ENCODE measurements at places on chromosomes 3 and 15.

DNA sequence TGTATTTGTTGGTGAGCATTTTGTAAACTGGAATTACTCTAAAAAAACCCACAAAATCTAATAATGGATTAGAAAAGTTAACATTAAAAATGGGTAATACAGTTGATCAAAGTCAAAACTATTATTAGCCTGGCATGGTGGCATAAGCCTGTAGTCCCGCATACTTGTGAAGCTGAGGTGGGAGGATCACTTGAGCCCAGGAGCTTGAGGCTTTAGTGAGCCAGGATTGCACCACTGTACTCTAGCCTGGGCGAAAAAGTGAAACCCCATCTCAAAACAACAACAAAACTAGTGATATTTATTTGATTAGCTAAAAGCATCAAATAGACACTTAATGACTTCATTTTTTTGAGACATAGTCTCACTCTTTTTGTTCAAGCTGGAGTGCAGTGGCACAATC is 3.6 kb downstream of the SNX1 start:
- no peak for DNase-seq

DNA sequence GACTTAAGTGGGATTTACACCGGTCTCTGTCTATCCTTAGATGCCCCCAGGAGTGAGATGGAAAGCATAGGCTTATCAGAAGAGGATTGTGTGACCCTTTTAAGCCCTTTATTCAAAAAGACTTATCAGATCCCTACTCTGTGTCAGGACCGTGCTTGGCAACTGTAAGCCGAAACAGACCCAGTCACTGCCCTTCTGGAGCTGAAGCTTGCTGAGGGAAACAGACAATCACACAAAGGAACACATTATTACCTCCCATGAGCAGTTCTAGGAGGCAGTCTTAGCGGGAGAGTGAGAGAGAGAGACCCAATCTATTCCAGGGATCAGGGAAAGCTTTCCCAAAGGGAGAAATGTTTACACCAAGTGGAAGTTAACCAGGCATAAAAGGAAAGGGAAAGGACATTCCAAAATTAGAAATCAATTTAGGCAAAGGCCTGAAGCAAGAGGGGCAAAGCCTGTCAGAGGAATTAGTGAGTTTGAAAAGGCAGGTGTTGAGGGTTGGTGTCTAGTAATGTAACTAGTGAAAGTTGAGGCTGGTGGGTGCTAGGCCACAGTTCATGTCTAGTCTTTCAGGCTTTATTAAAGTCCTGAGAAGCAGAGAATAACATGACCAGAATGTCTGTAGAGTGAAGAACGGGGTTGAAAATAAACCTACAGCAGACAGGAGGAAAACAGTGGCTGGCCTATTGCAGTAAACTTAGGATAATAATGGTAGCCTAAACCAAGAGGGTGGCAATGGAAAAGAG is 86.7 kb downstream of the THBS1 start:
- DNase-seq = no peak

DNA sequence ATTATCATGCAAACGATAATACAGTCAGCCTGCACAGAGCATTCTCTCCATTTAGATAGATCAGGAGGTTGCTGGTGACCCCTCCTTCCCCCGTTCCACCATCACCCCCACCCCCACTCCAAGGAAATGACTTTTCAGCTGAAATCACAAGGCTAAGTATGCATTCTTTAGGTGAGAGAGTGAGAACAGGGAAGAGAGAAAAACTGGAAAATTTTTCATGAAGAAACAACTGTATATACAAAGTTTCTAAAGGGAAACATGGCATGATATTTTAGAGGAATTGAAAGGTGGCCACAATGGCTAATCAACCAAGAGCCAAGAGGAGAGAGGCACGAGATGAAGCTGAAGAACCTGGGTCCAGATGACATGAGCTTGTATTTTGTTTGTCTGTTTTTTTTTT is 22.2 kb downstream of the BCL2A1 start:
- DNase-seq = no peak

DNA sequence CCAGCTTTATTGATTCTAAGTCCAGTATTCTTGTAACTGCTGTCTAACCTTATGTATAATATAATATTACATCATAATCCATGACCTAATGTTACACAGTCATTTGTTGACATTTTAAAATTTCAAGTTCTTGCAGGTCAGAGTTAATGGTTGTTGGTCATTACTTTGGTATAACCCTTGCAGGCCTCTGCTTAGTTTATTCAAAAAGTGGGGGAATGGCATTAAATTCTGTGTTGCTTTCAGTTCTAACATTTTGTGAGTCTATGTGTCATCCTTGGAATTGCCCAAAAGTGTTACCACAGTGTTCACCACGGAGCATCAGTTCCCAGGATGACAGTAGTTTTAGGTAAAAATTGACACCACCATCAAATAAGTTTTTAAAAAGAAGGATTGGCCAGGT is 174.8 kb upstream of the BCL6 start:
- DNase-seq = no peak

- DNase-seq = no peak
These were observed 19.3 kb upstream of the SLC24A5 start for GRCh38 chr15:48101376-48101961.

DNA sequence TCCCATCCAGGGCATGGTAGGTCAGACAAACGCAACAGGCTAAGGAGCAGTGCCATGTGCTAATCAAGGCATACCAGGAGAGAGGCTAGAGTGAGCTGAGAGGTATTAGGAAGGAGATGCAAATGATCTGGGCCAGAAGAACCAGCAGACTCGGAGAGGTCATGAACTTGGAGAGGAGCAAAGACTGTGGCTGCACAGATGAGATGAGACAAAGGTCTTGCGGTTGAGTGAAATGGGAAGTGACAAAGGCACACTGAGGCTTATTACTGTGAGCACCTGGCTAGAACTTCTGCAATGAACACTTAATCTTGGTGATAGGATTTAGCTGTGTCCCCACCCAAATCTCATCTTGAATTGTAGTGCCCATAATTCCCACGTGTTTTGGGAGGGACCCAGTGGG is 380.2 kb downstream of the ULK4 start:
- no peak for DNase-seq

- DNase-seq = no peak
These were observed 29.3 kb downstream of the KNL1 start for GRCh38 chr15:40623361-40623760.

All from NCI-H524 treated with DMSO at 0.1 percent for 48 hours (cell line).